ENCODE measurements at places on chromosomes 1 and 21. TPM values are rescaled to one million over a fixed set of nuclear protein-coding genes. Genes with fewer than 3 reads are reported as not detected.

GRCh38 chr1:240027059-240027462 is 64.6 kb upstream of the FMN2 start:
- H3K27me3 ChIP-seq = no peaks in the 10 kb centered on the region
- no peaks in the 10 kb centered on the region for H3K4me1 ChIP-seq
- no peak overlapping the region for H3K27ac ChIP-seq
- no peaks in the 10 kb centered on the region for H3K36me3 ChIP-seq
- no peak overlapping the region for H3K4me3 ChIP-seq
- no peak for DNase-seq

The S100A16 gene
- 102 TPM for total RNA-seq

GRCh38 chr1:165847486-165847885 is 20.1 kb downstream of the UCK2 start:
- no peak overlapping the region for H3K4me3 ChIP-seq
- no peak for DNase-seq
- no peaks in the 10 kb centered on the region for H3K36me3 ChIP-seq
- no peak overlapping the region for H3K27ac ChIP-seq
- no peaks in the 10 kb centered on the region for H3K4me1 ChIP-seq

DNA sequence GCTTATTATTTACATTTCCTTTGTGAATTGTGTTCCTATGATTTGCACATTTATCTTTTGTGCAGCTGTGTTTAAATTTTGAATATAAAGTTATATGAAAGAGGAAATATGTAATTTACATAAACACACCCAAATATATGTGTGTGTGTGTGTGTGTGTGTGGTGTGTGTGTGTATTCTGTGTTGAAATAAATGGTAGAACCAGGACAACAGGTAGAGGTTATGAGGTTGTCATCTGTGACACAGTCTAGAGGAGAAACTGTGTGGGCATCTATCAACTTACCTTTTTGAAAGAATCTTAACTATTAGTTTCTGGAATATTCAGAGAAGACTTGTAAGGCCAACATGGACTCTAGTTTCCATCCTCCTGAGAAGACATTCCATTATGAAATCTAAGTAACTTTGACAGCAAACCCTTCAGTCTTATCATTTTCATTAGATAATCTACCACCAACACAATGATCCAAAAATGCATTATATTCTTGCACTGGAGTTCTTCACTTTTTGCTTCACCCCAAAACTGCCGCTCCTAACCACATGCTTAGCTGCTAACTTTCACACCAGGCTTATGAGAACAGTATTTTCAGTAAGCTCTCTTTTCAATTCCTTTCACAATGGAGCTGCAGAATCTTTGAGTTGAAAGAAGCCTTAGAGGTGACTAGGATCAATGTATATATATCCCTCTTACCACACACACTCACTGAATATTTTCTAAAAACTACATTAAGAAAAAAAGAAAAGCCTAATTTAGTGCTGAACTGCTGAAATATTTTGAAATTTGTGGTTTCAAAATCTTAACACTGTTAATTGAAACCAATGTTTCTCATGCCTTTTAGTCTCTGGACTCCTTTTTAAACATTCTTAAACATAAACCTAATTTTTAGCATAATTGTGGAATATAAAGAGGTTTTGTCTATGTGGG is 21.8 kb downstream of the PTPRC start:
- no peak overlapping the region for H3K4me3 ChIP-seq
- no peak overlapping the region for H3K27ac ChIP-seq
- DNase-seq = no peak
- H3K27me3 ChIP-seq = no peaks in the 10 kb centered on the region
- H3K36me3 ChIP-seq = no peaks in the 10 kb centered on the region
- H3K4me1 ChIP-seq = no peaks in the 10 kb centered on the region

The LRRC53 gene
- total RNA-seq = not detected

DNA sequence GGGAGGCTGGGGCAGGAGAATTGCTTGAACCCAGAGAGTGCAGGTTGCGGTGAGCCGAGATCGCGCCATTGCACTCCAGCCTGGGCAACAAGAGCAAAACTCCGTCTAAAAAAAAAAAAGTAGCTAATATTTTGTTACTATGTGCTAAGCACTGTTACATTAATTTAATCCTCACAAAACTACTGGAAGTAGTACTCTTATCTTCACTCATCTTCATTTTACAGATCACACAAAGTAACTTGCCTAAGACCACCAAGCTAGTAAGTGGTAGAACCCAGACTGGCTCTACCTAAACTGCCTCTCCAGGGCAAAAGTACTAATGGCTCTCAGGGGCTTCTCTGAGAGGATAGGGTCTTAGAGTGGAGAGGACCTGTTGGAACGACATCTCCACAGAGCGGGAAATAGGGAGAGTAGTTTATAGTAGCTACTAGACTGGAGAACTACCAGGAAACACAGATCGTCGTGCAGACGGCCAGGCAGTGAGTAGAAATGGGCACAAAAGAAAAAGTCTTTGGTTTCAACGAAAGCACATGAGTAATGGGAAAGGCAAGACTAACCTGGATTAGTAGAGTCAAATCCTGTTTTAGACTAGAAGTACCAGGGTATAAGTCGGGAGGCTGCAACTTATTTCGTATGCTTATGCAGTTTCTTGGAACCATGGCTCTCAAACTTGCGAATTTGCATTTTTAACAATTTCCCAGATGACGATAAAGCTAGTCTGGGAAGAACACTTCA is 1.4 kb downstream of the CLCC1 start:
- no peaks in the 10 kb centered on the region for H3K36me3 ChIP-seq
- H3K4me1 ChIP-seq = no peaks in the 10 kb centered on the region
- peak overlapping the region; percentile 94 for H3K4me3 ChIP-seq

The CFHR5 gene
- total RNA-seq = not detected

The RNF186 gene
- not detected for total RNA-seq

DNA sequence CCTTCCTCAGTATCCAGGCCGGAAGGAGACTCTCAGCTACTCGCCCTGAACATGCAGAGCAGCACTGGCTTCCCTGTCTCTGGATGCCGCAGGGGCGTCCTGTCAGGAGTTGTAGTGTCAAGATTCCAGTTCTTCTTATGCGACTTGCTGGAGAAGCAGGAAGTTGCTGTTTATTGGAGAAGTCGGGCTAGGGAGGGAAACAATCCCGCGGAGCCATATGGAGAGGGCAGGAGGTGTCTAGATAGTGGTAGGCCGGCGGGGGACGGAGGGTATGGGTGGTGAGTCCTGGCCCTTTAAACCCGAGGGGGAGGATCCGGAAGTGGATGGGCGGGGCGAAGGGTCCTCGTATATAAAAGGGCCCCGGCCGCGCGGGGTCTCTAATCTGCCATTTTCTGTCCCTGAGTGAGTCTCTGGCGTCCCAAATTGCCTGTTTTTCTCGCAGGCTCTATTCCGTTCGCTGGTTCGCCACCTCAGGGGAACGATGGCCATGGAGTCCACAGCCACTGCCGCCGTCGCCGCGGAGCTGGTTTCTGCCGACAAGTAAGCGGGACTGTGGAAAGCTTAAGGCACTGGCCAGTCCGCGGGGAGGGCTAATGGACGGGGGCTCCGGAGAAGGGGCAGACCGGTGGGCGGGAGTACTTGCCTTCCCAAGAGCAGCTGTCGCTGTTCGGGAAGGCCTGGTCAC is at the start of gene NASP:
Gene NASP (plus strand): TSS at position 376 of the 685 bp plus-strand sequence. CDS start 106 bp downstream, at position 482.
- H3K4me3 ChIP-seq = peak within 1 kb of the TSS; percentile 99
- H3K27me3 ChIP-seq = no peaks in the 10 kb centered on the region
- H3K4me1 ChIP-seq = no peaks in the 10 kb centered on the region
- peak within 1 kb of the TSS; percentile 96 for H3K27ac ChIP-seq

The FAM177B gene
- total RNA-seq = 2.3 TPM

DNA sequence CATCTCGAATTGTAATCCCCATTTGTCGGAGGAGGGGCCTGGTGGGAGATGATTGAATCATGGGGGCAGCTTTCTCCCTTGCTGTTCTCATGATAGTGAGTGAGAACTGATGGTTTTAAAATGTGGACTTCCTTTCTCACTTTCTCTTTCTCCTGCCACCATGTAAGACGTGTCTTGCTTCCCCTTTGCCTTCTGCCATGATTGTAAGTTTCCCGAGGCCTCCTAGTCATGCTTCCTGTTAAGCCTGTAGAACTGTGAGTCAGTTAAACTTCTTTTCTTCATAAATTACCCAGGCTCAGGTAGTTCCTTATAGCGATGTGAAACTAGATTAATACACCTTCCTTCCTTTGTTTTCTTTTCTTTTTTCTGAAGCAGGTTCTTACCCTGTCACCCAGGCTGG is 13.9 kb downstream of the DNAJC6 start:
- no peaks in the 10 kb centered on the region for H3K4me1 ChIP-seq

- H3K4me1 ChIP-seq = no peaks in the 10 kb centered on the region
- no peak for DNase-seq
Measured at GRCh38 chr1:7984811-7985210, 23.3 kb downstream of the PARK7 start.

DNA sequence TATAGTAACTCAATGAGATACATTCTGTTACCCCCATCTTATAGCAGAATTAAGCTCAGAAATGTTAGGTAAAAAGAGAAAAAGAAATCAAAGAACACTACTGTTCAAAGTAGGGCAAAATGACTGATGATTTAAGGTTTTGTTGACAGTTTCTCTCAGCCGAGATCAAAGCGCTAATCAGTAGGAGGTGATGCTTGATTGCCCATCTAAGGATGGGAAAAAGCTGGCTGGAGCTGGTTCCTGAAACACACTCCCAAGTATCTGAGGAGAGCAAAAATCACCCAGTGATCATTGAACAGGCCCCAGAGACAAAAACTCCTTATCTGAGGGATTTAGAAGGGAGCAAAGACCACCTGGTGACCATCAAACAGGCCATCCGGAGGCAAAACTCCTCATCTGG is 64.5 kb upstream of the CSF1 start:
- no peaks in the 10 kb centered on the region for H3K27me3 ChIP-seq
- no peak overlapping the region for H3K27ac ChIP-seq
- H3K4me1 ChIP-seq = no peaks in the 10 kb centered on the region

The GPR52 gene
- 2.3 TPM for total RNA-seq

GRCh38 chr1:36753451-36753850 is 270.7 kb upstream of the CSF3R start:
- no peak overlapping the region for H3K4me3 ChIP-seq
- H3K36me3 ChIP-seq = no peaks in the 10 kb centered on the region
- no peaks in the 10 kb centered on the region for H3K27me3 ChIP-seq
- no peaks in the 10 kb centered on the region for H3K4me1 ChIP-seq

- no peak overlapping the region for H3K4me3 ChIP-seq
- no peaks in the 10 kb centered on the region for H3K4me1 ChIP-seq
- no peak for DNase-seq
- peak overlapping the region; percentile 94 for H3K27ac ChIP-seq
- H3K27me3 ChIP-seq = no peaks in the 10 kb centered on the region
Measured at GRCh38 chr21:45356653-45357435, 48.1 kb upstream of the COL18A1 start.

DNA sequence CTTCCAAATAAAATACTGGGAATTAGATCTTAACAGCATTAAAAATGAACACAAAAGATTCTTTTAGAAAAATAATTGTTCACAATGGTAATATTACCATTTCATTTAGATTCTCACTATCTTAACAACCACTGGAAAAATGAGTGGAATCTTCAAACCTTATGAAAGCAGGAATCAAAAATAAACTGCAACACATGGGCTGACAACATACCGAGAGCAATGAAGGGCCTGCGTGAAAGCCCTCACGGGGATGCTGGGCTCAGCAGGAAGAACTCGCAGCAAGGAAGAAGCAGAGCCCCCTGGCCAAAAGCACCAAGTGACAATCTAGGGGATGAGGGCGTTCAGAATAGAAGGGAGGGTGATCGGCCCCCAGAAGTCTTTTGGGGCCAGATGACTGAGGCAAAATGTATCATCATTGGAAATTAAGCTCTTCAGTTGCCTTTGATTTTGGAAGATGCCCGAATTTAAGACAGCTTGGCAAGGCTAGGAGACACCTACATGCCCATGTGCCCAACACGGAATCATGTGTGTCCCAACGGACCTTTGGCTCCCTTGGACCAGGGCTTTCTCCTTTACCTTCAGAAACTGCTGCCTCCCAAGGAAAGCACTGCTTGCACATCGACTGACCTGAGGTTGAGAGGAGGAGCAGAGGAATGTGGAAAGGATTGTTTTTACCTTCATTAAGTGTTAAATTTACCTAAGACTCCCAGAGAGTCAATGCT is 103.9 kb downstream of the TGFBR3 start:
- H3K4me3 ChIP-seq = no peak overlapping the region
- H3K4me1 ChIP-seq = peaks cover 2% of the 10 kb centered on the region
- no peaks in the 10 kb centered on the region for H3K27me3 ChIP-seq
- H3K36me3 ChIP-seq = no peaks in the 10 kb centered on the region
- DNase-seq = no peak

DNA sequence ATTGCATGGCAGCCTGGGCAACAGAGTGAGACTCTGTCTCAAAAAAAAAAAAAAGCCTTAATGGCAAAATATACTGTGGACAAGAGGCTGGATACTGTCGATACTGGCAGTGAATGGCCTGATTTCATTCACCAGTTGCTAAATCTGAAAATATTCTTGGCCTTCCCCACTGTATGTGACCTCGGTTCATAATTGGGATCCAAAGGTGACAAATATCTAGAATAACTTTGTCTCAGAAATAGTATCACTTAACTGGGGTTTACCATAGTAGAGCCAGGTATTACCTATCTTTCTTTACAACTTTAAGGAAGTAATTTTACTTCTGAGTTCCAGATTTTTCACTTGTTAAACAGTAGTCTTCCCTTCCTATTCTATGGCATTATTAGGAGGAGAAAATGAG is 8.4 kb downstream of the MTF2 start:
- H3K4me3 ChIP-seq = no peak overlapping the region
- no peaks in the 10 kb centered on the region for H3K4me1 ChIP-seq
- H3K36me3 ChIP-seq = no peaks in the 10 kb centered on the region
- DNase-seq = no peak
- H3K27ac ChIP-seq = no peak overlapping the region

GRCh38 chr1:30756545-30757351 is 826 bp downstream of the LAPTM5 start:
- no peaks in the 10 kb centered on the region for H3K27me3 ChIP-seq
- peak; percentile 37 for DNase-seq

GRCh38 chr1:216462066-216462775 is 39.0 kb upstream of the USH2A start:
- no peak overlapping the region for H3K27ac ChIP-seq
- no peak overlapping the region for H3K4me3 ChIP-seq
- no peak for DNase-seq
- H3K36me3 ChIP-seq = no peaks in the 10 kb centered on the region
- no peaks in the 10 kb centered on the region for H3K4me1 ChIP-seq

The KRTAP21-1 gene
- not detected for total RNA-seq

DNA sequence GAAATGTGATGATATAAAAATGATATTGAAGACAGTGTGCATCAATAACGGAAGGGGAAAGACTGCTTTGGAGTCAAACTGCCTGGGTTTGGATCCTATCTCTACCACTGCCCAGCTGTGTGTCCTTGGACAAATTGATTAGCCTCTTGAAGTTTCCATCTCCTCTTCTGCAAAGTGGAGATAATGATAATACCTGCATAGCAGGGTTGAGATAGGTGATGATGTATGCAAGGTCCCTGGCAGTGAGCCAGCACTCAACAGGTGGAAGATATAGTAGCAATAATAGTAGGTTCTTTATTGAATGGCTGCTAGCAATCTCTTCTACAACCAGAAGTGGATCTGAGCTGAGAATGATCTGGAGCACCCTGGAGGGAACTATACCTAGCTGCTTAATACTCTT is 166.7 kb downstream of the MIS18A start:
- no peaks in the 10 kb centered on the region for H3K27me3 ChIP-seq
- DNase-seq = no peak
- no peak overlapping the region for H3K27ac ChIP-seq
- peaks cover 3% of the 10 kb centered on the region for H3K36me3 ChIP-seq
- no peak overlapping the region for H3K4me3 ChIP-seq

The SLC44A5 gene
- 0.16 TPM for total RNA-seq

All from breast epithelium (tissue), 4 donors.